ENCODE measurements at places on chromosomes 6 and 20.

- no peak for DNase-seq
These were observed 102.9 kb upstream of the SIRPA start for GRCh38 chr20:1792274-1792673.

DNA sequence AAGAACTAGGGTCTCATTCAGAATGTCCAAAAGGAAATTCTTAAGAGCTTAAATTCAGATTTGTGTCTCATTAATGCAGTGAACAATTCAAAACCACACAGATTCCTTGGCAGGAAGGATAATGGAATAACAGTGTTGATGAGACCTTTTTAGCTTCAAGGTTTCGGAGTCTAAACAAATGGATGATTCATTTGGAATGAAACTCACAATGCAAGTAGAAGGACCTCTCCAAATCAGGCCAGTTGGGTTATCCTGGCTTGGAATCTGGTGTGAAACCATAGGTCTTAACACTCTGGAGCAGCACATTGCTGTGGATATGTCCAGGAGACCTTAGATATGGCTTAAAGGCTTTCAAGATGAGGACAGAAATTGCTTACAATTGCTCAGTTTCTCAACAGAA, 44.9 kb downstream of the KCTD20 start:
- DNase-seq = no peak

DNA sequence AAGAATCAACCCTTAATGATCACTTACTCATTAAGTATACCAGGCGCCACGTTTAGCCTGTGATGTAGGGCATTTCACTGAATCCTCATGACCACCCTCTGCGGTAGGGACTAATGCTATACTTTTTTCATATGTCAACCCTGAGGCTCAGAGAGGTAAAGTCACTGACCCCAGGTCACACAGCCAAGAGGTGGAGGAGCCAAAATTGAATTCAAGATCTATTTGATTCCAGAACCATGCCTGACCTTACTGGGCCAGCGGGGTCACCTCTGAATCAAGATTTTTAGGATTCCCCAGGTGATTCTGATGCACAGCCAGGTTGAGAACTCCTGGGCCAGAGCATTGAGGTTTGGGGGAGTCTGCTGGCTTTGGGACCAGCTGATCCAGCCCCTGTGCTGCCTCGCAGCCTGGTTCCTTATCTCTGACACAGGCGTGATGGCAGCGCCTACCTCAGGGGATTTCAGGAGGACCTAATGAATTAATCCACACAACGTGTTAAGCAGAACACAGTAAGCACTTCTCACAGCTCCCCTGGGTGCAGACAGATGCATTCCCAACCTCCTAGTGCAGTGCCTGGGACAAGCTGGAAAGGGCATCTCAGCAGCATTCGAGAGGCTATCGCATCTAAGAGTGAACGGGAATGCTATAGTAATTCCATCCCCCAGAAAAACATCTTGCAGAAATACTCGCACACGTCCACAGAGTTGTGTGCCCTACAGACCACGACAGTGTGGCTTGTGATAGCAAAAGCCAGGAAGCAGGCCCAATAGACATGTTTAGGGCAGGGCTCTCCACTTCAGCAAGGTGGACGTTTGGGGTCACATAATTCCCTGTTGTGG, 101.4 kb upstream of the PTPN1 start:
- no peak for DNase-seq

DNA sequence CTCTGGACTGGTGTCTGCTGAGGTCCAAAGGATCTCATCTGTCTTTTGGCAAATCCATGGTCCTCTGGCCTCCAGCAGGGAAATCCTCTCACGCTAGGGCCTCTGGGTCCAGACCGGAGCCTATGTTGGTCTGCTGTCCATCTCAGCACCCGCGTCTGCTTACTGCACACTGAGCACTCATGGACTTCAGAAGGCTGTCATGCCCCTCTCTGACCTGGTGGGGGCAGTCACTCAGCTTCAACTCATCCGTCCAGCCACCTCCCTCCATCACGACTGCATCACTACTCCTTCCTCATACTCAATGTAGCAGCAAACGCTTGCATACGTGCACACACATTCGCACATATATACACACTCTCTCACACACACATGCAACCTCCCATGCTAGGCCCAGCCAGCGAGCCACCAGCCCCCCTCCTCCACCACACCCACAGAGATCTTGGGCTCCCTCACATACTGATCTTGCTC, 33.3 kb downstream of the GABRR2 start:
- no peak for DNase-seq

DNA sequence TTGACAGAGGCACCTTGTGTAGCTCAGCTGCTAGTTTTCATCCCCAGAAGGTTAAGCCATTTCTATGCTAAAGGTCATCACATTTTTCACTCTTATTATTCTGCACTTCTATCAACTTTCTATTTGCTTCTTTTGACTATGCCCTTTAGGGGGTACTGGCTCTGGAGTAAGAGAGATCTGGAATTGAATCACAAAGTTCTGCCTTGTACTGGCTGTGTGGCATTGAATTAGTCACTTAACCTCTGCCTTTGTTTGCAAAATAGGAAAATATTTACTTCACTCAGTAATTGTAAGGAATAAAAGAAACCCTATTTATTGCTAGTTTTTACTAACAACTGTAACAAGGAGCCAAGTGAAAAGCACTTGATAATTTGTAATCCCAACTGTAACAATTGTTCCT, 56.8 kb upstream of the MTRF1L start:
- DNase-seq = no peak

GRCh38 chr6:56992703-56993102, 37.8 kb downstream of the BEND6 start:
- DNase-seq = no peak

GRCh38 chr6:81966968-81967367, 214.5 kb upstream of the TENT5A start:
- no peak for DNase-seq

GRCh38 chr6:129312880-129313279, 397.1 kb downstream of the ARHGAP18 start:
- DNase-seq = no peak

DNA sequence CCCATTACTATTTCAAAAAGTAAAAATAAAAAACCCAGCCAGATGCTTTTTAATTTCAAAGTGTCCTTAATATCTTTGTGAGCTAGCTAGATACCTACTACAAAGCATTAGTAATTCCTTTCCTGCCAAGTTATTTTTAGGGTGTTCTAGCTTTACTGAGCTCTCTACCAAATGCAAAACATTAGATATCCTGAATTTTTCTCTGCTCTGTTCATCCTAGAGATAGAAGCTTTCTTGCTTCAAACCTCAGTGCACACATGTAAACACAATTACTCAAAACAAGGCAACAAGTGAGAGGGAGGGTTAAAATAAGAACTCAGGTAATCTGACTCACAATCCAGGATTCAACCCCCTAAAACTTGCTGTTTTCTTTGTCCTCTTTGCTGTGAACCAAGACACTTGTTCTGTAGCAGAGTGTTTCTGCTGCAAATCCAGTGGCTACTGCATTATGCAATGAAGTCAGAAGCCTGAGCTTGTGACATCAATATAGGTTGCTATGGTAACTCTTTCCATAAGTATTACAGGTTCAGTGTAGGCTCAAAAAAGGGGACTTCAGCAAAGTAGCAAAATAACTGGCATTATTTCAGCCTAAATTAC, 72.6 kb upstream of the STXBP5 start:
- DNase-seq = no peak

DNA sequence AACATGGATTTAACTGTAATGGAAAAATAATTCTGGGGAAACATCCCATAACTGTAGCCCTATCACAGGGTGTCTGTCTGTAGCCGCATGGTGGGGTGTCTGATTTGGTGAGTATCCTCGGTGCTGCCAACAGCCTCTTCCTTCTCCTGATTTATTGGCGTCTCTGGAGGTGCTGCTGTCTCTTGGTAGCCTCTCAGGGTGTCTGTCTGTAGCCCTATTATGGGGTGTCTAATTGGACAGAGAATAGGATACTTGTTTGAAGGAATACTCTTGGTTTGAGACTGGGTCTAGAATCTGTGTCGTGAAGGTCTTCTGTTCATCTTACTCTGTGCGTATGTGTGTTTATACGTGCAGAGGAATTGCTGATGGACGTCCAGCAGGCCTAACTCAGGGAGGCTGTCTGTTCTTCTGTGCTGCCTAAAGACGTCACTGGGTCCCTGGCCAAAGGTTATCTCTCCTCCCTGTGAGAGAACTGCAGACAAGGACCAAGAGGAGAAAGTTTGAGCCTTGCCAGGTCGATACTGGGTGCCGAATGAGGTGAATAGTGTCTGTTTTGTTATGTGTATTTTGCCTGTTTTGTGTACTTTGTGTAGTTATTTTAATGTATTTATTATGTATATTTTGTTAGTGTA, 18.9 kb upstream of the AGPAT4 start:
- DNase-seq = no peak

- DNase-seq = no peak
These were observed 76.4 kb downstream of the HIVEP1 start for GRCh38 chr6:12088531-12088930.

DNA sequence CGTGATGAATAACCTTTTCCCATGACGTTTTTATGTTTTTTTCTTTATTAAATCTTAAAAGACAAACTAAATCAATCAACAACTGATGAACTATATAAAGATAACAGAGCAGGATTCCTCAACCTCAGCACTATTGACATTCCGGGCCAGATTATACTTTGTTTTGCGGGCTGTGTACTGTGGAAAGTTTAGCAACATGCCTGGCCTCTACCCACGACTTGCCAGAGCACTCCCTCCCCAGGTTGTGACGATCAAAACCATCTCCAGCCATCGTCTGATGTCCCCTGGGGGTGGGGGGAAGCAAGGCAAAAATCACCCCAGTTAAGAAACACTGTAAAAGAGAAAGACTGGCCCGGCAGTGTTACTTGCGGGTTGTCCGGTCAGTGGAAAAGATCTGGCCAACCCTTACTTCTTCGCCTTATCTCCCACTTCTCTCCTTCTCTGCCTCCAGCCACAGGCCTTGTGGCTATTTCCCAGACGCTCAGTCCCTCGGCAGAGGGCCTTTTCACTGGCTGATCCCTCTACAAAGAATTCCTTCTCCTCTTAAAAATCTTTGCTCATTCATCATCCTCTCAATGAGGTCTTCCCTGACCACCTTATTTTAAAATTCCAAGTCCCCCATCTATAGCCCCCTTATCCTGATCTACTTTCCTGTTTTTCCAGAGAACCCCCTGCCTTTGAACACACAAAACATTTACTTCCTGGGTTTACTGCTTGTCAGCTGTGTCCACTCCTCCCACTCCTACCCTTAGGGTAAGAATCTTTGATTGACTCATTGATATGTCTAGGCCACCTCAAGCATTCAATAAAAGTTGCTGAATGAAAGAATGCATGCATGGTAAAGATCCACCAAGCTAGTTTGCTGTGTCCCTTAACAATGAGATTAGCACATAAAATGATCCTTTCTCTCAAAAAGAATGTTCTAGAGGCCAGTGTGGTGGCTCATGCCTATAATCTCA, 14.7 kb upstream of the RAB22A start:
- no peak for DNase-seq

Measured in stimulated activated CD8-positive, alpha-beta memory T cell treated with anti-CD3 and anti-CD28 coated beads, Interleukin-4, amount 100 ng/mL, for 4 hours (primary cell).